GM10248 (cell line): ENCODE measurements at places on chromosomes 2 and 18.

DNA sequence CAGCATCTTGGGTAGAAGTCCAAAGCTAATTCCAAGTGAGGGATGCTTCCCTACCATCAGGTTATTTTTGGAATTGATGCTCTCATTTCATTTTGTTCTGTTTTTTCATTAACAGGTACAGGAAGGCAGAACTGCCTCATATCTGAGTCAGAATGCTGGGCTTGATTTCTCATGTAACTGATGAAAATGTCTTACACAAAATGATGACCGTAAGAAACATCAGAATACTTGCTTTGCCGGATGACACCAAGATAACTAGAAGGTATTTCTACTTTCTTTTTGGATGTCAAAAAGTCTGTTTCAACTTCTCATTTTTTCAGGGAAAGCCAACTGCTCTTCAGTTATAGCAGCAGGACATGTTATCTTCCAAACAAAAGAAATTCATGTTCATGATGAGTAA is 62.6 kb downstream of the ETAA1 start:
- no peak for DNase-seq

GRCh38 chr2:175187378-175187777 is 5.9 kb upstream of the ATP5MC3 start:
- no peak for DNase-seq

GRCh38 chr2:219736209-219736608 is 108.8 kb downstream of the SLC4A3 start:
- DNase-seq = peak; percentile 25

DNA sequence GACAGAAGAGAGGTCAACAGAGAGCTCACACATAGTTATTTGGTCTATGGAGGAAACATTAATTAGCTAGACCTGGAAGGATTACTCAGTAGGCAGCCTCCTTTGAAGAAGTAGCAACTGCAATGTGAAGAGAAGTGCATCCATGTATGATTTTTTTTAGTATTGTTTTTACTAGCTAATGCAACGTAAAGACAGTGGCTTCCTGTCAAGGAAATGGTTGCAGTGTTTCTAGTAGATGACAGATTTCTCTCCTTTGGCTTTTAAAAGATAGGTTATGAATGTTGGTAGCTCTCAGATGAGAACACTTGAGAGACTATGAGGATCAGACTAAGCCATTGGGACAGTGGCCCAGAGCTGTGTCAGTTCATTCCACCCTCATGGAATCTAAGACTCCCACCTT is 175.8 kb downstream of the AGPS start:
- DNase-seq = peak; percentile 22

DNA sequence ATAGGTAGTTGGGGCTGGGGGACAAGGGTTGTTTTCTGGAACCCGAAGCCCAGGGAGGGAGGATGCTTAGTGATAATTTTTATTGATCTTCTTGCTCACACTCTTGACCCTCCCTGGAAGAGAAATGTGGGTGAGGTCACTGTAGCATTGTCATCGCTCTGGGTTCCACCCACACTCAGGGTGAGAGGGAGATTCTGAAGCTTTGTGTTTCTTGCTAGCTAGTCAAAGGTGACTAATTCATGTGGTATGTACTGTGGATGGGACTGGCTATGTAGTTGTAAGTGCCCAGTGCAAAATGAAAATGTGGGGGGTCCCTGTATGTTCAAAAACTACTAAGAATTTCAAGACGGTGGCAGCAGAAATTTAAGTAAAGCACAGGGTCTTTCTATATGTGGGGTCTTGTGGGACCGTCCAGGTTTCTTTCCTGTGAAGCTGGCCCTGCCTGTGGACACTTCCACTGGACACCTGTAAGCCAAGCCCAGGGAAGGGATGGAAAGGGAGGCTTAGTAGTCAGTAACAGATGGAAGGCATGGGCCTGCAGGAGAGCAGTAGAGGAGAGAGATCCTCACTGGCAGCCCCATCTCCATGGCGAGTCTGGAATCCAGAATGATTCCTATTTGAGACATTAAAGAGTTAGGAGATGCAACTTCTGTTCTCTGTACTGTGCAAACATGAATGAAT is 35.0 kb downstream of the TSN start:
- no peak for DNase-seq

- no peak for DNase-seq
These were observed 1420.0 kb upstream of the CDH2 start for GRCh38 chr18:29596959-29597358.

- DNase-seq = peak; percentile 80
These were observed 99.8 kb downstream of the ZNF236 start for GRCh38 chr18:76922107-76922506.

- DNase-seq = no peak
These were observed 1.7 kb downstream of the ATF2 start for GRCh38 chr2:175166216-175166824.

- DNase-seq = no peak
These were observed 72.9 kb downstream of the BIN1 start for GRCh38 chr2:127034051-127034450.

GRCh38 chr2:159797225-159797542 is 824 bp downstream of the CD302 start:
- no peak for DNase-seq

DNA sequence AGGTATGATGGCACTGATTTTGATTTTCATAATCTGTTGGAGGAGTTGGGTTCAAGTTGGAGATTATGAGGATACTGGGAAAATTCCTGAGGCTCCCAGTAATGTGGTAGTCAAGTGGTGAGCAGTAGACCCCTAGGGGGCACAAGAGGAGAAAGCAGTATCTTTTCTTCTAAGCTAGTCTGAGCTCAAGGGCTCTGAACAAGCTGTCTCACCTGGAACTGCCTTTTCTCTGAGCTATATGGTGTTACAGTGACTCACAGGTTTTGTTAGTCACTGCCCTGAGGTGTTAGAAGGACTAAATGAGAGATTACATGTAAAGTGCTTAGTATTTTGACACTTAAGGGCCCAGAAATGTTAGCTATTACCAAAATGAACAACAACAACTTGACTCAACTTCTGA is 42.2 kb downstream of the CD302 start:
- no peak for DNase-seq

DNA sequence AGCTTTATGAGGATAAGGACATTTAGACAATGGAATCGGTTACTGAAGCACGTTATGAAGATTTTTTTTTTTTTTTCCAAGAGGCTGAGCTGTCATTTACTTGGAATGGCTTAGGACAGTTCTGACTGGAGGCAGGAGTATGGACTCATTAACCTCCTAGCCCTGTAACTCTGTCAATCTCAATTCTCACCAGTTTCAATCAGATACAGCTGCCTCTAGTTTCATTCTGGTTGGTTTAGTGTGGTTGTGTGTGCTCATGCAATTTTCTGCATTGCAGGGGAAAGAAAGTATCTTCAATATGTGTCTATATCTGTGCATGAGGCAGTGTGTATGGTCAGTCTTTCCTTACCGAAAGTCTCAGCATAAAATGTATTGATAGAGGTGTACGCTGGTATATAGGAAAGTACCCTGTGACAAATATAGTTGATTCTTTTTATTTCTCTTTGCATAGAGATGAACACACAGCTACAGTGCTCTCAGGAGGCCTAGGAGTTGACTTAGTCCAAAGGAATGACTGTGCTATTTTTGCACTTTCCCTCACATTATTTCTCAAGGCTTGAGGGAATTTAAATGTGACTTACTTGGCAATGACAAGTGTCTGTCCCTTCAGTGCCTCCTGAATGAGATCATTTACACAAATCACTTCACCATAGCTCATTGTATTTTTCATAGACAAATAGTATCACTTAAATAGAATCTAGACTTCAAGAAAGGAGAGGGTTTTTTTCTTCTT is 50.5 kb upstream of the GRB14 start:
- DNase-seq = no peak

GRCh38 chr2:191617575-191617974 is 60.4 kb upstream of the NABP1 start:
- peak; percentile 46 for DNase-seq

GRCh38 chr18:54210463-54210862 is 14.0 kb downstream of the MBD2 start:
- DNase-seq = no peak

DNA sequence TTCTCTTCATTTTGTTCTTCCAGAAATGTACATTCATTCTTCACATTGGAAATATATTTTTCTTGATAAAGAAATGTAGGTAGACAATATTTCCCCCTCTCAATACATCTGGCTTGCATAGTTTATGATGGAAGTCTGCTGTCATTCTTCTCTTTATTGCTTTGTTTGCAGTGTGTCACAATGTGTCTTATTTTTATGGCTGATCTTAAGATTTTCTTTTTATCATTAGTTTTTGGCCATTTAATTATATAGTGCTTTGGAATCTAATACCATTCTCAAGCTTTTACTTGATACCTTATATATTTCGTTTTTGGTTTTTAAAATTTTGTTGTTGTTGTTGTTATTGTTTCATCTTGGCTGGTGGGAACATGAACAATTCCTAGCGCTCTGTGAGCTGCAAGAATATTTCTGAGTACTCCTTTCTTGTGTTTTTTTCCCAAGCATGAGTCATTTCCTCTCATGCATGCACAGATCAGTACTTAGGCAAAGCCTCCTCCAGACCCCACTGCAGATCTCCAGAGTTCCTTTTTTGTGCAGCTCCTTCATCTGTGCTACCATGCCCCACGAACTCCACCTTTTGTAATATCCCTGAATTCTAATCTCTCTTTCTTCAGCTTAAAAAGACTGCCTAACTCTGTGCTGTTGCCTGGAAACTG is 13.7 kb upstream of the MMADHC start:
- DNase-seq = no peak

DNA sequence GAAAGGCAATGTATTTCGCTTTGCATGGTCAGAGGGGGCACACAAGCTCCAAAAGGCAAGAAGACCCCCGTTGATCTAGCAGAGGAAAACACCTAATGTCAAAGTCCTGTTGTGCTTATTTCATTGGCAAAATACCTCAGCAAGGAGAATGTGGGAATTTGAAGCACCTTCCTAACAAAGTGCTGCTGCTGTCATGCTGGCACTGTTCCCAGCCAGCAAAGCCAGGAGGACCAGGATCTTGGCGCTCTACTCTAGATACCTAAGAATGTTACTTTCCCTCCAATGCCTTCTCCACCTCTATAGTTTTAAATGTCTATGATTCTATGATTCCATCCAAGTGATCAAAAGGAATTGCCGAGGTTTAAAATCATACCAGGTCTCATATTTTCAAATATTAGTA is 867.9 kb upstream of the POU3F3 start:
- no peak for DNase-seq

GRCh38 chr18:24933345-24933744 is 418.6 kb downstream of the ZNF521 start:
- DNase-seq = no peak

DNA sequence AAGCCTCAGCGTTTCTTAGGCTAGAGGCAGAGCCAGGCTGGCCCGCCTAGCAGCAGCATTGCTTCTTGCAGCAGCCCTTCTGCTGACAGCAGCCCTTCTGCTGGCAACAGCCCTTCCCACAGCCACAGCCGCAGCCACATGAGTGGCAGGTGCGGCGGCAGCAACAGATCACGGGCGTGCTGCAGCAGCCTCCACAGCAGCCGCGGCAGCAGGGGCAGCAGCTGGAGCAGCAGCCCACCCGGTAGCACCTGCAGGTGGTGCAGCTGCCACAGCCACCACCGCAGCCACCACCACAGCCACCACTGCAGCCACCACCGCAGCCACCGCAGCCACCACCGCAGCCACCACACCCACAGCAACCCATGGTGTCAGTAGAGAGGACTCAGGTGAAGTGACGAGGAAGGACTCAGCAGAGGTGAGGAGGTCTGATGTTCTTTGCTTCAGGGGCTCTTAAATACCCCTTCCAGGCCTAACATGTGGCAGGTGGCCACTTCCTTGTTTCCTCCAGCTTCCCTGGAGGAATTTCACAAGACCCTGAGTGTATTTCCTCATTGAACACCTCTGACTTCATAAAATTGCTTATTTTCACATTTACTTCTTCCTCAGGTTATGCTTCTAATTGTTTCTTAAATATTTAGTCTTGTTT is at the start of gene SCYGR6:
Gene SCYGR6, minus strand, starts transcription at position 364 of the 646 bp plus-strand sequence. Its CDS starts 0 bp downstream, at position 364.
- DNase-seq = no peak

DNA sequence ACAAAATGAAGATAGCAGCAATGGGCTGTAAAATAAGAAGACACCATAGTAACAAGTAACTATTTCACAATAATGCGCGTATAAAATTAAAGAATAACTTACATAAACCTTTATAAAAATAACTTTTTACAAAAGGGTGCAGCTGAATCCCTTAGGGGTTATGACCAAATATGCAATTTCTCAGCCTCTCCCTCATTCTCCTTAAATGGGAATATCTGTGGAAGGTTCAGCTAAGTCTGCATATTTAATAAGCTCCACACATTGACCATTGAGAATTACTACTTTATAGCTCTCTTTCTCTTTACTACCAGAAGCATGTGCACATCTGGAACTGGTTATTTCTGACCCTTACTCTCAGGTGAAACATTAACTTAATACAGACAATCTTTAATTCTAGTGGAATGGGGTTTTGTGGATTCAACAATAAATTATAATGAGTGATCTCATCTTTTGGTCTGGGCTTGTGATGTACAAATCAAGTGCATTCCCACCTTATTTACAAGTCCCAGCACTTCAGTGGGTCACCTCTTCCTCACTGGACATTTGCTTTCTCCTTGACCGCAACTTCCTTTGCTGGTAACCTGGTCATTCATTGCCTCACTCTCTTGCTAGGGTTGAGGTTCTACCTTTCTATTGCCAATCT is 15.7 kb downstream of the ARHGAP15 start:
- DNase-seq = no peak

DNA sequence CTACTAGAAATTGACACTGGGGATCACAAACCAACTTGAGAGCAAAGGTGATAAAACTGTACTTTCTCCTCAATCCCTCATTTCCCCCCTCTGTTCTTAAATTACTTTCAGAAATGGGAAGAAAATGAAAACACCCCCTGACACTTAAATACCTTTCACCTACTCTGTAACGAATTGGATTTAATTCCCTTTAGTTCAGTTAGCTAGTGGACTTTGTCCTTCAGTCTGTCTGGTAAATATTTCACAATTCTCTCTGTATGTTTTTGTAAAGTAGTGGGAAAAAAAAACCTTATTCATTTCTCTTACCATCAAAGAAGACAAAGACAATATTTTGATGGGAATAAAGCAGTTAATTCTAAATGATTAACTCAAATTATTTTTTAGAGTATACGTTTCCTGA is 85.7 kb downstream of the CDH2 start:
- no peak for DNase-seq

DNA sequence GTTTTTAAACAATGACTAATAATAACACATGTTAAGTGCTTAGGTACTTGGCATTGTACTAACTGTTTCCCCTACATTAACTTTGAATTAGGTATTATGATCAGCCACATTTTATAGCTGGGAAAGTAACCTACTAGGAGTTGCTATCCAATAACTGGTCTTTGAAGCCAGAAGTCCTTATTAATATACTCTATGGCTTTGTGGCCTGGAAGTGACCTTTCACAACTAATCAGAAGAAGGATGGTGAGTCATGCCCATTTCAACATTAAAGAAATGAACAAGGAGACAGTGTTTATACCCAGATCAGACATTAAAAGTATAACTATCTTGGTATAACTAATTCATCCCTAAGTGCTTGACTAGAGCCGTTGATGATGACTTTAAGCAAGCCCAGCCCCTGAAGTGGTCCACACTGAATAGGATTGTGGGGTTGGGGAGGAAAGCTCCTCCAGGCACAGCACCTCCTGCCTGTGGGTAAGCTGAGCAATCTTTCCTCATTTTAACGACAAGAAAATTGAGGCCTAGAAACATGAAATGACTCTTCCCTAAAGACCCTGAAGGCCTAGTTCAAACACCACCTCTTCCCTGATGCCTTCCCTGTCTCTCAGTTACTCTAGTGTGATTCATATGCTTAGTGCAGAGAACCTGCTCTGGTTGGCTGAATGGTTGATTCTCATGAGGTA is 71.6 kb upstream of the RFX8 start:
- no peak for DNase-seq
